T-helper 2 cell treated with Interferon-gamma antibody and Interleukin-4, amounts not matched to agents 5 μg/mL and 100 μg/mL, for 36 hours (primary cell): ENCODE measurements at places on chromosomes 3 and 15.
A peak's percentile ranks its signal among the peaks of the same experiment; 100 is the strongest.

DNA sequence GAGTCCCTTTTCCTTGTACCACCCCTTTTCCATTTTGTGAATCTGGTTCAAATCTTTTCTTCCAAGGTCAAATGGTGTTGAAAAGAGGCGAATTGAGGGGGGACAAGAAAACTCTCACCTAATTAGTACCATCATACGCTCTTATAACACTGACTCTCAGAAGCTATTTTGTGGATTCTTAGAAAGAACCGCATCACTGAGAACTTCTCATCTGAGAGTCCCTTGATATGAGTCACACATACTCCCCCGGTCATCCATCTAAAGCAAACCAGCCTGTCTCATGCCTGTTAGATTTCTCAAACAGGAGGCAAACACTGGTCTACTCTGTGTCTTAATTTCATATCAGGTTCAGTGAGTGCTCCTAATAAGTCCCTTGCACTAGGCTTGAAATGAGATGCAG, 76.5 kb upstream of the SPRED1 start:
- DNase-seq = no peak

- DNase-seq = no peak
Measured at GRCh38 chr3:73597476-73597875, 27.3 kb downstream of the PDZRN3 start.

- DNase-seq = no peak
Measured at GRCh38 chr3:16550305-16550675, 36.8 kb upstream of the RFTN1 start.

GRCh38 chr3:128971421-128972100, 22.3 kb downstream of the CFAP92 start:
- DNase-seq = no peak

DNA sequence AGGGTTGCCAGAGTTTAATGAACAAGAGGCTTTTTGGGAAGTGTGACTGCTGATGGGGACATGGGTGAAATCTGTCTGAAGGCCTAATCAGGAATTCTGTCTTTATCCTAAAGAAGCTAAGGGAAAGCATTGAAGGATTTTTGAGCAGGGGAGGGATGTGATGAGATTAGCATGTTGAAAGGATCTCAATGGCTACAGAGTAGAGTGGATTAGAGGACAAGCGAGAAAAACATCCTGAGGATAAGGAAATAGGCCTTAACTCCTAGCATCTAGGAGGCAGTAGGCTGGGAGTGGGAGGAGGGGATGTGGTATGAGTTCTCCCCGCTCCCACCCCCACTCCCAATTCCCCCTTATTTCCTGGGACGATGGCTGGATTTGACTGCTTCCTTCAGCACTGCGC, 35.1 kb upstream of the SNTN start:
- DNase-seq = no peak

GRCh38 chr3:16828815-16829214, 55.9 kb upstream of the PLCL2 start:
- no peak for DNase-seq

DNA sequence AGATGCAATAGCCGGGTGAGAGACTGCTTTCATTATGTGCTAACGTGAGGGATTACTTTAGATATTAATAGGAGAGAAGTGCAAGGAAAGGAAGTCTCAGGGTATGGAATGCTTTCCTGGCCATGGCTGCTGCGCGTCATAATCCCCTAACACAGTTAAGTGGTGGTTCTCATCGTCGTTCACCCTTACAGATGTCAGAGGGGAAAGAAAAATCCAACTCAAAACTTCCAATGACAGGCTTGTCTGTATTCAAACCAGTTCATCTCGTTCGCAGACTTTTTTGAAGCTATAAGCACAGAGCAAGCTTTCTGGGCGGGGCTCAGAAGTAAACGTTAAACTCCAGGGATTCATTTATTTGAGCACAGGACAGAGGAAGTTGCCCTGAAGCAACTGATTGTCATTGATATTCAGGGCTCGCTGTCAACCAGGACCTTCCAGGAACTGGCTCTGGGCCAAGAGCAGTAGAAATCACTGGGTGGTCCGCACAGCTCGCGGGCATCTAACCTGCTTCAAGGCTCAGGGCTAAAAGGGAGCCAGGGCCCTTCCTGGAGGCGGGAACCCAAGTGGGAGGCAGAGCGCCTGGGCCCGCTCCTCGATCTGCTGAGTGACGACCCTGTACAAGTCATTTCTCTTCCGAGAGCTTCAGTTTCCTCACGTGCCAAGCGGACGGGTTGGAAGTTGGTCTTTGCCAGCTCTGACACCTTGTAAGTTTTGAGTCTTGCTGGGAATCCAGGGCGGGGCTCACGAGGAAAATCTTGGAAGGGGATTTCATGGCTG, 1.1 kb upstream of the LPP start:
- no peak for DNase-seq

- no peak for DNase-seq
Measured at GRCh38 chr3:77412584-77412983, 372.7 kb downstream of the ROBO2 start.

GRCh38 chr15:95932141-95932540, 398.4 kb upstream of the NR2F2 start:
- no peak for DNase-seq

GRCh38 chr3:147305533-147306250, 100.7 kb downstream of the ZIC4 start:
- no peak for DNase-seq

DNA sequence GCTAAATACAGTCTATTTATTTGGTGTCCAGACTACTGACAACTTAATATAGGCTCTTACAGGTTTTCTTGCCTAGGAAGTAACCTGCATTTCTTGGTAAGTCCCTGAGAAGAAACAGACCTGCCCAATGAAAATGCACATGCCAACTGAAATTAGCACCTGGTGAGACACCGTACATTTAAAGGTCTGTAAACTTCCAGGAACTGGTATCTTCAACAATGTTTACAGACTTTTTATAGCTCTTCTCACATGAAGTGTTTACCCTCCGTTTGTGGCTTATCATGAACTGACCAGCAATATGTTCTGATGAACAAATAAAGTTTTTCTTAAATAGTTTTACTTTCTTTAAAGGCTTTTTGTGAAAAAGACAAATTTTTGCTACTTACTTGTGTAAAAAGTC, 93.3 kb downstream of the PCCB start:
- no peak for DNase-seq

DNA sequence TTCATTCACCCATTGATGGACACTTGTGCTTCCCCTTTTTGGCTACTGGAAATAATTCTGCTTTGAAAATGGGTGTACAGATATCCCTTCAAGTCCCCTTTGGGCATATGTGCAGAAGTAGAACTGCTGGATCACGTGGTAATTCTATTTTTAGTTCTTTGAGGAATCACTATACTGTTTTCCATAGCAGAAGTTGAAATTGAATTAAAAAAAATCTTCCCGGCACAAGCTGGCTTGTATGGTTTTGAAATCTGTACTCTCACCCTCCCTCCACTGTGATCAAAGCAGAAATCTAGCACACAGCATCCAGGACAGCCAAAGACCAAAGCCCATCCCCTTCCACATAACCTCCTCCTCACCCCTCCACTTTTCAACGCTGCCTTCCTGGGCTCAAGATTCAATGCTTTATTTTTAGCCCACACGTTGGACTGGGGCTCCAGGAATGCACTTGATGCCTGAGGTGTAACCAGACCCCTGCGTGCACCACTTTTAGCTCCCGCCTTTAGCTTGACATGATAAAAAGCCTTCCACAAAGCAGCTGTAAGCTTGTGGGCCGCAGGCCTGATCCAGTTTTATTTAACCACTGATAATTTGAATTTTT, 29.9 kb downstream of the TMEM40 start:
- no peak for DNase-seq

DNA sequence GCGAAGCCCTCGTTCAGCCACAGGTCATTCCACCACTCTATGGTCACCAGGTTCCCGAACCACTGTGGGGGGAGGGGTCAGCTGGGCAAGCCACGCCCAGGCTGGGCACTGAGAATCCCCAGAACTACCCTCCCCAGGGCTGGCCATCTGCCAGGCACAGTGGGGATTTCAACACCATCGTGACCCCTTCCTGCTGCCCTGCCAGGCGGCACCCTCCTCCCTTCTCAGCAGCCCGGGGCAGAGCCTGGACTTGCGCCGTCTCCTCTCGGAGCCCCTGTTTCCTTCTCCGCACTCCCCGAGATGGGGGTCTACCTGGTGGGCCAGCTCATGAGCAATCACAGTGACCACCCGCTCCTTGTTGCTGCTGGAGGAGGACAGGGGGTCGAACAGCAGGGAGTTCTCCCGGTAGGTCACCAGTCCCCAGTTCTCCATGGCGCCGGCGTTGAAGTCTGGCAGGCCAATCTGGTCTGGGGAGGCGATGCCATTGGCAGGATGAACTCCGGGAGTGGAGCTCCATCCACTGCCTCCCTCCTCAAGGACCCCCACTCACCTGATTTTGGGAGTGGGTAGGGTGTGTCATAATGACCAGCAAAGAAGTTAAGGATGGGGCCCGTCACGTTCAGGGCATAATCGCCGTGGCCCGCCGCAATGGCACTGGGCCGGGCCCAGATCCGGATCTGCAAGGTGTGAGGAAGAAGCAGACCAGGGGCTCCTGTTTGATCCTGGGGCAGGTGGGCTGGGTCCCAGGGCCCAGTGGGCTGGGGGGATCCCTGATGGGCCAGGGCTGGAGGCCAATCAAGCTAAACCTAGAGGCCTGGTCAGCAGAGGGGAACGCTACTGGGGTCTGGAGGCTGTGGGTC, 10.5 kb downstream of the ANPEP start:
- no peak for DNase-seq

DNA sequence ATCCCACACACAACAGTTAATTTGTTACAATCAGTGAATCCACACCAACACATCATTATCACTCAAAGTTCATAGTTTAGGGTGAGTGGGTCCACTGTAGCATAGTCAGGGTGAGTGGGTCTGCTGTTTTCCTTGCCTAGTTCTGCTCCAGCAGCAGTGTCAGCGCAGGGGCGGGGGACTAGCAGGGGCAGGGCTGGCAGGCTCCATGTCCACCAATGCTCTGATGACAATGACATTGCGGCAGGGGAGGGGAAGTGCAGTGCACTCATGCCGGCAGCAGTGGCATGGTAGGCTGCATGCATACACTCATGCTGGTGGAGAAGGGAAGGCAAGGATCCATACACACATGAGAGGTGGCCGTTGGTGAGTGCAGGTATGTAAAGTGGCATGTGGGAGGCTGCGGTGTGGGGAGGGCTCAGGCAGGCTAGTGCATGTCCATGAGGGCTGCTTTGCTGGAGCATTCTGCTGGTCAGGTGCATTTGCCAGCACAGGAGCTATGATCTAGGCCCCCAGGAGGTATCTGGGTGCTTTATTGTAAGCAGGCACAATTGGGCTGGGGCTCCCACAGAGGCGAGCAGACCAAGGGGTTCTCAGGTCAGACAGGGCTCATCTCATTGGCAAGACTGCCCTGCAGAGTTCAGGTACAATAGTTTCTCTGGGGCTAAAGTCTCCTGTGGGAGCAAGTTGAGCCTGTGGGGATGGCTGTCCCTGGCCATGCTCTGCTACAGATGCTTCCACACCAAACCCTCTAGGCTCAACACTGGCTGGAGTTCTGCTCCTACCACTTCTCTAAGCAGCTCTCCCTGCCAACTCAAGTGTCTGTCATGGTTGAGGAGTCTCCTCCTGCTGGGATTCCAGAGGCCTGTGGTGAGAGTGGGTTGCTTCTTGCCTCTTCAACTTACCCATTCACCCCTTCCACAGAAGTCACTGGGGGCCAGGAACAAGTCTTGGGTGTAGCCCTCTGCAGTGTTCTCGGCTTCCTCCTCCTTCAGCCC, 81.3 kb downstream of the KCNAB1 start:
- DNase-seq = no peak

DNA sequence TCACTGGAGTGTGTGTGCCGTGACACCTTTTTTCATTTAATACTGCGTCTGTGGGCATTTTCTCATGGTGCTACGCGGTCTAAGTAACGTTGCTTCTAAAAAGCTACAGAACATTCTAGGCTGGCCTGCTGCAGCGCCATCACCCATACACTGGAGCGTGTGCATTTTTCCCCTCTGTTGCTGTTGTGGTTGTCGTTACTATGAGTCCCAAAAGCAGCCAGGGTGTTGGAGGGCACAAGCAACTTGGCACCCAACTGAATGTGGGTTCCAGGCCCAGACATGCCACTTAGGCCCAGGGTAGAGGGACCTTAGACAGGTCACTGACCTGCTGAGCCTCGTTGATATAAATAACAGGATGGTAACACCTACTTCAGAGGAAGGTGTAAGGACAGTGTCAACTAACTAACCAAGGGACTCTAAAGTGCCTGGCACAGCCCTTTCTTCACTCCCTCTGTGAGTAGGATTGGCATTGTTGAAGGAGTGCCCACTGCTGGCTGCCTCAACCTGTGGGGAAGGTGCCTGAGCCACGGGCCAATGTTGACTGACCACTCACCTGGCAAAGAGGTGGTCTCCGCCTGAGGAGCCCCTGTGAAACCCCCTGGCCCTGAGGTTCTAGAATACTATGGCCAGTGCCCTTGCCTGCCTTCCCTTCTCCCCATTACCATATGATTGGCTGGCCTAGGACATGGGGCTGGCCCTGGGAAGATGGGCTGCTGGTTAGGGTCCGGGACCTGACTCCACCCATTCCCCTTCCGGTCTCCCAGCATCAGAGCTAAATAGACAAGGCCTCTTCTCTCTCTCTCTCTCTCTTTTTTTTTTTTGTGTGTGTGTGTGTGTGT, 3.5 kb downstream of the CSK start:
- peak; percentile 39 for DNase-seq

GRCh38 chr15:89805241-89806209, 9.1 kb downstream of the ANPEP start:
- no peak for DNase-seq

GRCh38 chr3:129442486-129442885, 2.5 kb downstream of the IFT122 start:
- no peak for DNase-seq
